Uterus (tissue), 4 donors: ENCODE measurements at places on chromosomes 11 and 22.

DNA sequence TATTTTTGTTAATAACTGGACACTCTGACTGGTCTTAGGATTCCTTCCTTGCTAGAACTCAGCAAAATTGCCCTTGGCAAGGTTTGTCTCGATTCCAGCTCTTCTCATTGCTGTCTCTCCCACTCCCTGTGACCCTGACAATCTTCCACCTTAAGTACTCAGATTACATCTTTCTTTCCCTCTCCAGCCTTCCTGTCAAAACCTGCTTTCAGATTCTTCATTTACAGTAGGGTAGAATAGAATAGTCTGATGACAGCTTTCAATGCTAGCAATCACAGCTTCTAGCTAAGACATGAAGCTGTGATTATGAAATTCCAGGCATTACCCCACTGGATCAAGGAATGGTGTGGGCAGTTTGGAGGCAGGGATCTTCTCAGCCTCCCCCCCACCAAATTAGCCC, 39.2 kb upstream of the LMO2 start:
- no peaks in the 10 kb centered on the region for H3K27me3 ChIP-seq
- no peaks in the 10 kb centered on the region for H3K4me1 ChIP-seq
- H3K27ac ChIP-seq: peak overlapping the region; percentile 79
- no peaks in the 10 kb centered on the region for H3K36me3 ChIP-seq

DNA sequence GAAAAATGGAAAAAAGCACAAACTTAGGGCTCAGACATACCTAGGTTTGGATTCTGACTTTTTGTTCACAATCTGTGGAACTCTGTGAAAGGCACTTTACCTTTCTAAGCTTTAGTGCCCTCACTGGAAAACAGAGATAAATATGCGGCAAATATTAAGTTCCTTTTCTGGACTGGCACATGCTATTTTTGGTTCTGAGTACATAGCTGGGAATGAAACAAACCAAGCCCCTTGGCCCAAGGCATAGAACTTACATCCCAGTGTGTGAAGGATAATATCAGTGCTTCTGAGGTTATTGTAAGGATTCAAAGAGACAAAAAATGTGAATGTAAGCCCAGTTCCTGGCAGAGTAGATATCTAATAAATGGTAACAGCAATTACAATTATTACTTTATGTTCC, 227.5 kb downstream of the ADAMTS15 start:
- no peak for DNase-seq
- no peaks in the 10 kb centered on the region for H3K36me3 ChIP-seq
- no peak overlapping the region for H3K4me3 ChIP-seq
- no peaks in the 10 kb centered on the region for H3K27me3 ChIP-seq

- H3K27ac ChIP-seq: no peak overlapping the region
- no peaks in the 10 kb centered on the region for H3K4me1 ChIP-seq
- no peak for DNase-seq
- no peaks in the 10 kb centered on the region for H3K36me3 ChIP-seq
Observed at GRCh38 chr11:30128269-30128932, 102.4 kb upstream of the FSHB start.

DNA sequence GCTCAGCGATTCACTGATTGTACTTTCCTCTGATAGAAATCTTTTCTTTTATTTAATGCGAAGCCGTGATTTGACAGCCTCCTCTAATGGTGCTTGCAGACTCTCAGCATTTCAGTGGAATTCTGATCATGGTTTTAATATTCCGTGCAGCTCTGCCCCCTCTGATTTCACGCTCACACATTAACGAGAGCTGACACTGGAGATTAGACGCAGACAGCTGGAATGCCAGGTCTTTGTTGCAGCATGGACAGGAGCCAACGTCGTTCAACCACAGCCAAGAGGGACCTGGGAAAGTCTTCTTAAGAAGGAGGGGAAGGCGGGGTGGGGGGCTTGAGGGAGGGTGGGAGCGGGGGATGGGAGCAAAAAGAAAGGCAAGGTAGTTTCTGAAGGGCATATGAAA, 186.4 kb downstream of the BLID start:
- peak overlapping the region; percentile 33 for H3K27ac ChIP-seq
- peak overlapping the region; percentile 9 for H3K4me3 ChIP-seq
- DNase-seq: peak; percentile 30
- H3K27me3 ChIP-seq: no peaks in the 10 kb centered on the region
- no peaks in the 10 kb centered on the region for H3K4me1 ChIP-seq
